ENCODE measurements at places on chromosomes 16 and 17.

DNA sequence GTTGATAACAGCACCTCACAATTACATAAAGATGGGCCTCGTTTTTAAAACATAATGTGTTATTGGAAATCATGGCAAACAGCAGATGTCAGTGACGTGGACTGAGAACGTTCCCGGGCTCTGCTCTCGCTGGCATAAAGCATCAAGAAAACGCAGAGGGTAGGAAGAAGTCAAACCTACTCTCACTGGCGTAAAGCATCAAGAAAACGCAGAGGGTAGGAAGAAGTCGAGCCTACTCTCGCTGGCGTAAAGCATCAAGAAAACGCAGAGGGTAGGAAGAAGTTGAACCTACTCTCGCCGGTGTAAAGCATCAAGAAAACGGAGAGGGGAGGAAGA is 110.6 kb downstream of the VPS53 start:
- DNase-seq: no peak

GRCh38 chr17:78448356-78448993 is 70.0 kb downstream of the PGS1 start:
- DNase-seq: no peak

- no peak for DNase-seq
Measured at GRCh38 chr17:76735586-76736348, 1.4 kb downstream of the SRSF2 start.

GRCh38 chr17:17892009-17892408 is 55.2 kb upstream of the SREBF1 start:
- DNase-seq: no peak

DNA sequence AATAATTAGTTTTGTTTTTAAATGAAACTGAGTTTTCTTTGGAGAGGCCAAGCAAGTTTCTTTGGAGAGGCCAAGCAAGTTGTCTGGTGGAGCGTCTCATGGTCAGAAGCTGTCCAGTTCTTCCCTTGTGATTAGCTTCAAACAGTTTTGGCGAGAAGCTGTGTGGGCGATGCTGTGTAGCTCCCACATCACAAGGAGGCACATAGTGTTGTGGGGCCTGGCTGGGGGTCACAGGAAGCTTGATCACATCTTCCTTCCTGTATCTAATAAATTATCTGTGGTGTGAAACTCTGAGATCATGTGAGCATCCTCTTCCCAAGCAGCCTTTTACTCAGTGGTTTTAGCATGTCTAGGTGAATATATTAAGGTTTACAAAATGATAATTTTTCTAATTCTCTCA is 33.9 kb downstream of the SPECC1 start:
- no peak for DNase-seq

- DNase-seq: no peak
Measured at GRCh38 chr17:55830699-55831471, 80.0 kb downstream of the PCTP start.

GRCh38 chr16:1481906-1482835 is 6.6 kb downstream of the PTX4 start:
- no peak for DNase-seq

DNA sequence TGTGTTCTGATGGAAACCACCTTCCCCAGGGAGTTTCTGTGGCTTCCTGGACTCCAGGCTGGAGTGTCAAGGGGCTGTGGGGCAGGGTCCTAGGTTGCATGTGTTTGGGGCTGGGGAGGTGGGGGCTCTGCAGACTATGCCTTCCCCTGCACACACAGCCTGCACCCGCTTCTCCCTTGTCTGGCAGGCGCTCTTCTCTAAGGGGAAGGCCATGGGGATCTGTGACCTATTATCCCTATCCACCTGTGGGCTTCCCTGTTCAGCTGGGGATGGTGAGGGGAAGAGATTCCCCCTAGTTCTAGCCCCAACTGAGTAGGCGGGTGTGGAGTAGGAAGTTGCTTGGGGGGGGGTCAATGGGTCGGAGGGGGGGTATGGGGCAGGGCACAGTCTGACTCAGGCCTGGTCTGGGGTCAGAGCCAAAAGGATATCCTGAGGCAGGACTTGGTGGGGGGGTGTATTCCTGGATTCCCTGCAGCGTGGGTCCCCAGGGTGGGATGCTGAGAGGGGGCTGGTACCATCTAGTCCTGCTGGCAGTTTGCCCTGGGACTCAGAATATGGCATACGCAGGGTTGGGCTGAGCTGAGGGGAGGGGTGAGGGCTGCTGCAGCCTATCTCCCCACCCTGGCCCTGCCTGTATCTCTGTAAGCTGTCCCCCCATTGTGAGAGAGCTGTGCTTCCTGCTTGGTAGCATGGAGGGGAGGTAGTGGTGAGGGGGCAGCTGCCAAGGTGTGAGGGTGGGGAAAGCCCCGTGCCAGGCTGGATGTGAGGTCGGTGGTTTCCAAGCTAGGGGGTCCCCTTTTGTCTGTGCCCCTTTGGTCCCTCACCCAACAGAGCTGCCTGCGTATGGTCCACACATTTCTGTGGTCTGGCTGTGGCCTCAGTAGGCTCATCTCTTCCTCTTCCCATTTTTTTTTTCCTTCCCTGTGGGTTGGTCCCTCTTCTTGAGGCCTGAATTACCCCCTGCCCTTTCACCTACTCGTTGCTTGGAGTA is 14.7 kb downstream of the RARA start:
- no peak for DNase-seq

DNA sequence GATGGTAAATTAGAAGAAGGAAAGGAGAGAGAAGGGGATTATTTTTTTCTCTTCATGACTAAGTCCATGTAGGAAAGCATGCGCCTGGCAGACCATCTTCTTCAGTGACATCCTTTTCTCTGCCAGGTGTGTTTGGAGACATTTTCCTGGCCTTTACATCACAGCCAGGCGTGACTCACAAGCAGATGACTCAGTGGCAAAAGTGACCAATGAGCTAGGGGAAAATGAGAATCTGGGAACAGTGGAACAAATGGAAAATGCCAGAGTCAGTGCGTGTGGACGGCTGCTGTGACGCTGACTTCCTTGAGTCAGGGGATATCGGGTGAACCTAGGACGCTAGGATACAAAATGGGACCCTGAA is 9.4 kb downstream of the KIAA0513 start:
- peak; percentile 94 for DNase-seq

DNA sequence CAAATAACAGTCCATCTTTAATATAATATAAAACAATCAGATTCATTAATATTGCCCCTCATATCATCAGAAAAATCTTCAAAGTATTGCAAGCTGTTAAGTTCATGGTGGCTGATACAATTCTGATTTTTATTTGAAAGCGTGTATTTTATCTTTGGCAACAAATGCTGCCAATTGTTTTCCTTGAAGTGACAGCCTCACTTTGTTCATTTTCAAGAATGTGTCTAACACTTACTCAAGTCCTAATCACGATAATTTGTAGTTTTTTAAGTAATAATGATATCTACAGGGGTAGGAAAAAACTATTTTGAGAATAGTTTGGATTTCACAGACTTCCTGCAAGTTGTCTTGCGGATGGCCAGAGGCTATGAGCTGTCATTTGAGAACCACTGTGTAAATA is 75.8 kb downstream of the HS3ST3B1 start:
- DNase-seq: no peak

GRCh38 chr17:44689477-44690217 is at the start of gene CCDC43:
Gene CCDC43, minus strand, starts transcription at chr17:44689776. Its CDS starts 23 bp downstream, at chr17:44689753.
- DNase-seq: peak; percentile 93

DNA sequence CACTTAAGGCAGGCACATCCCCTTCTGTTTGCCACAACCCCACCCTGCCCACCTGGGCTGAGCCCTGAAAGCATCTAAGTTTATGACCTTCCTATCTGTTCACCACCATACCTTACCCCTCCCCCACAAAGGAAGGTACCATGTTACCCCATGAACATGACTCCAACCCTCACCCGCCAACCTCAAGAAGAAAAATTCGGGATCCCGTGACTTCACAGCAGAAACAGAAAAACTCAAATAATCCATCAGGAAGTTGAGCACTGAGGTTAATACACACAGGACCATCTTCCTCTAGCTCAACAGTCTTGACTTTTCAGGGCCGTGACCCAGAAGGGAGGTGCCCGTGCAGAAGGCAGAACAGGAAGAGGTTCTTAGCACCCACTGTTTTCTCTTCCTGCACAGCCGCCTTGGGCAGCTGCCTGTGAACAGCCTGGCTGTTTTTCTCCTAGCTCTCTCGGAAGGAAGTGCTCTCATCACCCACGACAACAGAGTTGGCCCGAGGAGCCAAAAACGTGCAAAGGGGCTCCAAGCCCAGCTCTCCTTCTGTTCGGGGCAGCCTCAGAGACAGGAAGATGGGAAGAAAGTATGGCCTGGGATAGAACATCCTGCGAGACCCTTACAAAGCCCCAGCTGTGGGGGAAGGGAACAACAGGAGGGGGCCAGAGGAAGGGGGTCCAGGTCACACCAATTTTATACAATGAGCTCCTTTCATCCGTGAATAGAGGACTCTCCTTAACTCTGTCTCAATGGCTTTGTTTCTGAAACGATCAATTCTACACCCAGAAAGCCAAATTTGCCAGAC is 101.1 kb downstream of the XYLT1 start:
- no peak for DNase-seq

DNA sequence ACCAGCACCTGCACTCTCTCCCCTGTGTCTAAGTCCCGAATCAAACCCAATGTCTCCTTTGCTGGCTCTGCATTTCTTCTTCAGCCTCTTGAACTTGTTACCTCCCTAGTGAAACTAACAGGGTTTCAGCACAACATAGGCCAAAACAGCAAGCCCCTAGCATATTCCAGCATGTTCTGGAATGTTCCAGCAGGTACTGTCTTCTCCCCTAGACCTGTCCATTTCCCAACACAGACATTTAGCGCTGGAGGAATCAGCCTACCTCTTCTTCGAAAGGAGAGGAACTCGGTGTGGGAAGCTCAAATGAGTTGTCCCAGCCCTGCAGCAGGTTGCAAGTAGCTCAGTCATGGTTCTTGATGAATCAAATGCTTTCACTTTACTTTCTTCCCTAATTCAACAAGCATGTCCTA is 47.1 kb downstream of the LITAF start:
- DNase-seq: peak; percentile 62

DNA sequence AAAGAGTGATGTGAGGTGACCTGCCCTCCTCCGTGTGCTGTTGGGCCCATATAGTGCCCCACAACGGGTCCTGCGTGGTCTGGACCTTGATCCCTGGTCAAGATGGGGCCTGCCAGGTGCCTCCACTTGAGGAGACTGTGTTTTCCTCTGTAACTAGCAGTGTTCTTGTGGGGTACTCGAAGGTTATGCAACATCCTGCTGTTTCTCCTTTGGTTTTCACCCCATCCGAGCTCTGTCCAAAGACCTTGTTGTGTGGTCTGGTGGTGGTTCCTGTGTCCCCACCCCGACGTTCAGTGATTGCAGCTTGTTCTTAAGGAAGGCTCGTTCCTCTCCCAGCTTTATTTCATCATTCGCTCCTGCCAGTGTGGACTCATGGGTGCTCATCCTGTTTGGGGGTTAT is 38.7 kb upstream of the ZNF750 start:
- no peak for DNase-seq

DNA sequence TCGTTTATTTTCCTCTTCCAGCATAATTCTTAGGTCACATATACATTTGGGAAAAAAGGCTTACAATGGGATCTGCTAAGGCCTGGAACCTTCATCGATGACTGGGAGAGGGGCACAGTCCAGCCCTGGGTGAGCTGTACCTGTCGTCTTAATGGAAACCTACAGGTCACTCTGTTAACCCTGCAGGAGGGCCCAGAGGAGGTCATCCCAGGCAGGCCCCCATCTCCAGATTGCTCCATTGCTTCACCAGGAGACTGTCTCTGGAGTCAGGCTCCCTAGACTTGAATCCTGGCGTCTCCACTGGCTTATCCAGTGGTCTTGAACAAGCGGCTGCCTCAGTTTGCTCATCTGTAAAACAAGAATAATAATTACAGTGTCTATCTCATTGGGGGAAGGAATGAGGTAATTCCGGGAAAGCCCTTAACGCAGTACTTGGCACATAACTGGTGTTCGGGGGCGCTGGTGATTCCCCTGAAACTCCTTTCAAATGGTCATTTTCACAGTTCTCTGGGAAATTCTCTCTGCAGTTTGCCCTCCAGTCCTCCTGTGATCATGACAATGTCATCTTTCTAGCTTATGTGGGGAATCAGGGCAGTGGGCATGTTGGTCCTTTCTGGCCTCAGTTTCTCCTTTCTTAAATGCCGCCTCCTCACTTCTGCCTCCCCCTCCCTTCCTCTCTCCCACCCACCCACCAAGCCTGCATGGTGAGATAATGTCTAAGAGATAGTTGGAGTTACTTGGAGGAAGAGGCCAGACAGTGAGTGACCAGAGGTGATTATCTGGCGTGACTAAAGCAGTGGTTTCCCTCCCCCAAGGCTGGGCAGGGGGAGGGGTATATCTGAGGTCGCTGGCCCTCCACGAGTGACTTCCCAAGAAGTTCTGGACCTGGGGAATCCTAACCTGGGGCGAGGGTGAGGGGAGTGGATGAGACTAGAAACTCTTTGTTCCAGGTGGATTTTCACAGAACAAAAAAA is 31.3 kb upstream of the TAC4 start:
- no peak for DNase-seq

GRCh38 chr16:67429799-67430503 is 970 bp upstream of the HSD11B2 start:
- no peak for DNase-seq

GRCh38 chr16:67456391-67457081 is 24.4 kb downstream of the ATP6V0D1 start:
- DNase-seq: peak; percentile 45

GRCh38 chr16:87874639-87875427 is 5.5 kb upstream of the SLC7A5 start:
- DNase-seq: no peak

DNA sequence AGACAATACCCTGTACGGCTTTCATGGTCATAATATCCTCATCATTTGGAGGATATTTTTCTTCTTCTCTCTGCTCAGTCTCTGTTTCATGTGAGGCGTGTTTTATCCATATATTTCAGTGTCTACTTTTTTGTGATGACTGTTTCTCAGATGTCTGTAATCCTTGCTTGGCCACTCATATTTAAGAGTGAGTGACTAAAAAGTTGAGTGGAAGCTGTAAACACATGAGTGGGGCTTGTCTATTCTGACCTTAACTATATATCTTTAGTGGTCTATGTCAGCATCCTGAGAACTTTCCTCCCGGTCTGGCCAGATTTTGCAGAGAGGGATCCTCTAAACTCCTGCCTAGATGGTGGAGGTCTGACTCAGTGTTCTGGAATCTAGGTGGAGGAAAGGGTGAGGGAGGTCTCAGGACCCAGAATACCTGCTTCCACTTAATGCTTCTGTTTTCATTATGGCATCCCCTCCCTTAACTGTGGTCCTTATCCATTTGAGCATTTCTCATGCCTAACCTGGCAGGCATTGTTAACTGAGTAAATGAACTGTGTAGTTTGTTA is 6.0 kb downstream of the DDX19B start:
- peak; percentile 25 for DNase-seq
